DND-41 (cell line): ENCODE measurements at places on chromosomes 3 and 15.
A peak's percentile ranks its signal among the peaks of the same experiment; 100 is the strongest.

- no peak for DNase-seq
Observed at GRCh38 chr15:99403597-99403996, 152.3 kb downstream of the LRRC28 start.

- no peak for DNase-seq
Observed at GRCh38 chr15:35305031-35305550, 220.0 kb upstream of the NANOGP8 start.

- no peak for DNase-seq
Observed at GRCh38 chr3:70078778-70079177, 79.2 kb downstream of the SAMMSON start.

DNA sequence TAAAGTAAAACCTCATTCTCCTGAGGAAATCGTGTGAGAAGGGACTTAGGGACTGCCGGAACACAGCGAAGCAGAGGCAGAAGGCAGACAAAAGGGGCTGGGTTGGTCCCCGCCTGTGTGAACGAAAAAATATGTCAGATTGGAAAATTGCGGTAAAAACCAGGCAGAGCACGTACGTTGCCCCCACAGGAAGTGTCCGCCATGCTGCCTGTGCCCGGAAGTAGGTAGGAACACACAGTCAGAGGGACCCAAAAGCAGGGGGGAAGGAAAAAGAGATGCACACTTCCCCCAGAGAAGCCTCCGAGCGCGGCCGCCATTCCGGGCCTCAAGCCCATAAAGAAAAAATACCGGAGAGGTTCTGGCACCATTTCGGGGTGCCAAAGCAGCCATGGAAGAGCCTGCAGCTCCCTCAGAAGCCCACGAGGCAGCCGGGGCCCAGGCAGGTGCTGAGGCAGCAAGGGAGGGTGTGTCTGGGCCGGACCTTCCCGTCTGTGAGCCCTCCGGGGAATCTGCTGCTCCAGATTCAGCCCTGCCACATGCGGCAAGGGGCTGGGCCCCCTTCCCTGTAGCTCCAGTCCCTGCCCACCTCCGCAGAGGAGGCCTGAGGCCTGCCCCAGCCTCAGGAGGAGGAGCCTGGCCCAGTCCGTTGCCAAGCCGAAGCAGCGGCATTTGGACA, at the start of gene MKRN3:
TSS of gene MKRN3 (plus strand) at position 280 of the 676 bp plus-strand sequence. CDS start at position 389, 109 bp downstream.
- DNase-seq: peak; percentile 90

DNA sequence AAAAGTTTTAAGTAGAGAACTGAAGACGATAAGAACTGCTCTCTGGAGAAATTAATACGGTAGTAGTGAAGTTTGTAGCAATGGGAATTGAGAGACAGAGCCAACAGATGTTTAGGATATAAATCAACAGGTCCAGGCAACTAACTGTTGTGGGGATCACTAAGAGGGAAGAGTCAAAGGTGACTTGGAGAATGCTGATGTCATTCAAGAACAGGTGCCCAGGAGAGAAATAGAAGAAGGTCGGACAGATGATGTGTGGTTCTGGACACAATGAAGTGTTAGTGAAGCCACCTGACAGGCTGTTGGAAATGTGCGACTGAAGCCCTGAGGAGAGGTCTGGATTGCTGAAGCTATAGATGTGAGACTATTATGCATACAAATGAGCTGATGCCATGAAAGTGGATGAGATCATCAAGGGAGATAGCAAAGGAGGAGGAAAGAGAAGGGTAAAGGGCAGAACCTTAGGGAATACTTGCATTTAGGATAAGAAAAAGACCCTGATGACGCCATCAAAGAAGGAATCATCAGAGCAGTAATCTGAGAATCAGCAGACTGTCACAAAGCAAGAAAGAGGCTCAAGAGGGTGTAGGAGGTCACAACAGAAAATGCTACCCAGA, 183.7 kb downstream of the FRMD5 start:
- DNase-seq: no peak

DNA sequence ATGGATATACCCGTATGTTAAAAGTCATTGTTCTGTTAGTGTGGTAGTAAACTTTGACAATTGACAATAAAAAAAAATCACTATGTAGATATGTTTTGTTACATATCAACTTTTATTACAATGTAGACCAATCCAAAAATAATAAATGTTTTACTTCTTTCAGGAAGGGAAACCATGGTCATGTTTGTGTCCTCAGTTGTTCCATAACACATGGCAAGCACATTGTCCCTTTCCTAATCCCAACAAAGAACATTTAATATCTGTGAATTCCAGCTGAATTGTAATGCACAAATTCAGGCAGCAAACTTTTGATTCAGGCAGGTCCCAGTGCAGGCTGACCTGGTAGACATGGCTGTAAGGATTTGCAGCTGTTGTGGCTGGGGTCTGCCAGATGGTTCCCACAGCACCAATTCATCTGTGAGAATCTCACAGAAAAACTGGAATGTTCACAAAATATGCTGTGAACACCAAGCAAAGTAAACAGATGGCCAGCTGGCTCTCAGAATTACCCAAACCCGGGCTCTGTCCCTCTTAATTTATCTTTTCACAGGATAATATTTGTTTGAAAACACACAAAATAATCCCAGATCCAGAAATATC, 1.9 kb upstream of the SPG21 start:
- no peak for DNase-seq

GRCh38 chr3:186075931-186076567, 32.8 kb downstream of the ETV5 start:
- DNase-seq: no peak

DNA sequence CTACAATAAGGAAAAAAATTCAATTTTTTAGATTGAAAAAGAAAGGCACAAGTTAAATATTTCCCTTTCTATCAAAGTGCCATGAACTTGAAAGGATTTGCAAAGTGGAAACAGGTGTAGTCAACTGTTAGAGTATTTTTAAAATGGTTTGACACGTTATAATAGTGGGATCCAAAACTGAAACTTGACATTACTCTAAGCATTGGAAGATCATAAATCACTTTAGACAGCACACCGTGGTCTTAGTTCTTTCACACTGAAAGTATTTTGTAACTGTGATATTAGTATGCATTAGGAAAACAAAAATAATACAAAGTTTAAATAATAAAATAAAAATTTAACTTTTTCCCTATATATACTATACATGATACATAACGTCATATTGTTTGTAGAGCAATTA, 933.1 kb downstream of the EPHA3 start:
- DNase-seq: no peak

- DNase-seq: no peak
Observed at GRCh38 chr15:71316911-71317310, 201.6 kb downstream of the THSD4 start.

DNA sequence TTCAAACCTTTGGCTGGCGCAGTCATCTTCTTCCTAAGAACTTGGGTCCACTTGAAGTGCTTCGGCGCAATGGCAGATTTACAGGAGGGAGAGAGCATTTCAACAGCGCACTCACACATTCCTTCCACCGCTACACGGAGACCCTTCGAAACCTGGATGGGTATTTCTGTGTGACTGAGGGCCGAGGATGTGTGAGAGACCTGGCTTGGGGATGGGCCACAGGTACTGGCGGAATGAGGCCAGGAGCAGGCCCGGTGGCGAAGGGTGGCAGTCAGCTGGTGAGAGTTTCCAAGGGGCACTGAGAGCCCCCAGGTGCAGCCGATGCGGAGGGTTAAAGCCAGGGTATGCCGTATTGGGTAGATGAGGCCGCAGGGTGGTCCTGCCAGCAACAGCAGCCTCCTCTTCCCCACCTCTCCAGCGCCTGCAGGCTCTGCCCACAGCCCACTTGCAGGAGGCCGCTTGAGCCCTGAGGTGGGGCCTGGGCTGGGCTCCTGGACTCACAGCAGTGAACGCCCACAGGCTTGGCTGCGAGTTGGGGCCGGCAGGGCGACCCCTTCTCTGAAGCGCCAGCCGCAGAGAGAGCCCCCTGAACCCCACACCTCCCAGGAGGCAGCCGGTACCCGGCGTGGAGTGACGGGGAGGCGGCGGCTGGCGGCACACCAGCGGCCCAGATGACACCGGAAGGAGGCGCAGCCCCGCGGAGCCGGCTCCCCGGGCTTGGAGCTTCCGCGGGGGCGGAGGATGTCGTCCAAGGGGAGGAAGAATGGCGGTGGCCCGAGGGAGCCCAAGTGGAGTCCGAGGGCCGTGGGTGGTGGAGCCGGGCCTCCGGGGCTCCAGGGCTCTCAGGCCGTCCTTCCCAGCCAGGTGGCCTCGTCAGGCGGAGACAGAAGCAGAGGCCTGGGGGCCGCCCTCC, 166.5 kb downstream of the NSMCE3 start:
- no peak for DNase-seq

DNA sequence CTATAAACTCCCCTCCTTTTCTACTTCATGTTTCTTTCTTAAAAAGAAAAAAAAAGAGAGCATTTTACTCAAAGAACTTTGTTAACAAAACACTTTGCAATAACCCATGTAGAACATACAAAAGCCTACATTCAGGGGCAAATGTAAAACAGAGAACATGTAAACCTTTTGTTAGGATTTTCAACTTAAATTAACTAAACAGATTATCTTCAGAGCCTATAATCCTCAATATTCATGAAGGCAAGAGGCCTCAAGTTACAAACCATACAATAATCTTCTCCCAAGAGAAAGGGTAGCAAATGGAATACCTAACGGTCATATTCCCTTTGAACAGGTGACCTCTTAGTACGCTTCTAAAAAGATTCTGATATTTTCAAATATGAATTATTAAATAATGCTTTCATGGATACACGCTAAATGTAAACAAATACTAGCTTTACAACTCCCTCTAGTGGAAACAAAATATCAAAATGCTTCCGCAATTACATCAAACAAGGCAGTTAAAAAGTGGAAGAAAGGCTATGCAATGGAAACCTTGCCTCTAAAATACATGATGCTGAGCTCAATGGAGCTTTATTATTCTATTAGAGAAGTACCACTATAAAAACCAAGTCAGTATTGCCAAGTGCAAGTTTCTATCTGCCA, 9.9 kb downstream of the CEP152 start:
- no peak for DNase-seq

GRCh38 chr15:90142216-90143165, 40.2 kb upstream of the IDH2 start:
- peak; percentile 83 for DNase-seq

GRCh38 chr15:66298803-66299251, 5.5 kb downstream of the DIS3L start:
- no peak for DNase-seq

- DNase-seq: no peak
Observed at GRCh38 chr3:139308560-139308959, 35.3 kb upstream of the MRPS22 start.

DNA sequence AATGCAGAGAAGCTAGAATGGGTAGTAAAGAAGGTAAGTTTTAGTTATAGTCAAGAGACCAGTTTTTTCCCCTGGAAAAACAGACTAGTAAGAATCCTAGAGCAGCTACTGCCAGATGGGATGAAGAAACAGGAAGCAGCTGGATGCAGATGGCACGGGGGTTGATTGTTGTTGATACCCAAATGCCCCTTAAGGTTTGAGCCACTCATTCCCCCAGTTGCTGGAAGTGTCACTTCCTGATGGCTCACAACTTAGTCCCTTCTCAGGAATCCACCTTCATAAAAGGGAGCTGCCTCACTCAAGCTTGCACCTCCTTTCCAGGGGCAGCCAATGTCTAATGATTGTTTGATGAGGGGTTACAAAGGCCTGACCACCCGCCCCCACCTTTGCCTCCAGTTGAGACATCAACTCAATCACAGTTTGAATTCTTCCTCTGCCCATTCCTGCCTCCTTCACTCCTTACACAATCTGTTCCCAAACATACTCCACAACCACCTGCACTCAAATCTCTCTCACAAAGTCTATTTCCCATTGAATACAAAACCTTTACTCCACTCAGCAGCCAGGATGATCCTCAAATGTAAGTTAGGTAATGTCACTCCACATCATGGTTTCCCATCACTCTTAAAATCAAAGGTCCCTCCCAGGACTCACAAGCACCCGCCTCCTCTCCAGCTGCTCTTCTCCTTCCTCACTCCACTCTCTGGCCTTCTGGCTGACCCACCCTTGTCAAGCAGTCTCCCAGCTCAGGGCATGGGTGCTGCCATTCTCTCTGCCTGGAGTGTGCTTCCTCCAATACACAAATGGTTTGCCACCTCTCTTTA, 450.1 kb upstream of the THBS1 start:
- no peak for DNase-seq

DNA sequence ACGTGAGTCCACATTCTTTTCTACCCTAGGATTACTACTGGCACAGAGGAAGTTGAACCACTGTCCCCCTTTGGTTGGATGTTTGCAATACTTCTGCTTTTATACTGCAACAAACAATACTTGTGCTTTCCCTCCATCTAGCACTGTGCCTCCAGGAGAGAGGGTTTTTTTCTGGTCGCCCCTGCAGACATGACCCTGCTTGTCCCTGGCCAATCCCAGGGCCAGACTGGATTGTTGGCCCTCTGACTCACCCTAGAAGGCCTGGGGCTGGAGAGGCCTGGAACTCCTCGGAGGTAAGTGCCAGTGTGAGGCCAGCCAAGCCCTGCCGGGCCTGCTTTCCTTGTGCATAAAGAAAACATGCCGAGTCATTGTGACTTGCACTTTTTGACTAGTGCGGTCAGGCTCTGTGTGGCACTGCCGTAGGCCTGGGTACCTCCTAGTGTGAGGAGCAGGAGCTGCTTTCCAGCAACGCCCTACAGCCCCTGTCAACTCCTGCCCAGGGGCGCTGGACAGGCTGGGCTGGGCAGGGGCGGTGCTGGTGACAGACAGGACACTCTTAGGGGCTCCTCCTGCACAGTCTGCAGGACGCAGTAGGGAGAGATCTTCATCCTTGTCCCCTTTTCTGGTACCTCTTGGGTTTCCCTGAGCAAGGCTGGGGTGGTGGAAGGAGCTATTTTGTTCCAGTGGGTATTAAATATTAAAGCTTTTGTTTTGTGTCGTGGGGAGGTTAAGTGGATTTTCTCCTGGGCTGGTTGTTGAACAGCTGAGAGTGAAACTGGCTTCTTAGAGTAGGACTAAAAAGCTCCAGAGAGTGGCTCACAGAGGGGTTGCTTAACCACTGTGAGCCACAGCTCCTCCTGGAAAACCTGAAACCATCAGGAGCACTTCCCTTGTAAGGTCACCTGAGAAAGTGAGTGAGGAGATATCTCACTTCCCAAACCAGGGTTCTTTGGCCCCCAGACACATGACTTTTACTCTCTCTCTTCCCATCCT, 14.4 kb upstream of the TKT start:
- peak; percentile 50 for DNase-seq

DNA sequence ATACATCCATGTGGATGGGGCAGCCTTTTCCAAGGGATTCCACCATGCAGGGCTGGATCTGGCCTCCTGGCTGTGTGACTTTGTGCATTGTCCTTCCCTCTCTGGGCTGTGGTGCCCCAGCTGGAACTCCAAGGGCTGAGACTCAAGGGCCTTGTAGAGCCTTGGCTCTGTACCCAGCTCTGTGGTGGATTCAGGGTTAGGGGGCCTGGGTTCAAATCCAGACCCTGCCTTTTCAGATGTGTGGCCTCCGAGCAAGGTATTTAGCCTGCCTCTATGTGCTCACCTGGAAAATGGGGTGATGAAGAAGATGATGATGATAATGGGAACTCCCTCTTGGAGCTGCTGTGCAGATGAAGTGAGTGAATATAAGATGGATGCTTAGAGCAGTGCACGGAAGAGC, 161.9 kb downstream of the WNT7A start:
- DNase-seq: no peak
